ENCODE measurements at places on chromosomes 3 and 15.

DNA sequence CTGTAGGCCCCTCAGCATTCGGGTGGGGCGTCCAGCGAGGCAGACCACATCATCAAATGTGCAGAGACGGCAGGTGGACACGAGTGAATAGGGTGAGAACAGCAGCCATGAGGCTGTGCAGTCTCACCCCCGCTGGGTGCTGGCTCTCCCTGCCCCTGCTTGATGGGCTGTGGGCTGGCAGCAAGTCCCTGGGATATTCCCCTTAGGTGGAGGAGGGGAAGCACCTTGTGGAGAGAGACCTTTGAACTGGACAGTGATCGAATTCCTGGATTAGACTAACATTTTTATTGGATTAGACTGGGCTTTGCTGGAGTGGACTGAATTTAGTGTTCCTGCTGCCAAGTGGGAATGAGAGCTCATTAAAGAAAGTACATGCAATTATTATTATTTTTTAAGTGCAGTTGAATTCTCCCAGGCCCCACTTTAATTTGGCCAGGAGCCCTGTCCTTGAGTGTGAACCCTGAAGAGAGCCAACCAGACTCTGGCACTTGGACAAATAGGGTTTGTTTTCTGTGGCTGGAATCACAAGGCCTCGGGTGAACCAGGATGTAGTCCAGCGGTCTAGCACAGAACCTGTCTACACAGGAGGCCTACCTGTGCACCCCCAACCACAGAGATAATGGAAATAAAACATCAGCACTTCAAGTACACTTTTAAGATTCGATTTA is 193.1 kb downstream of the ABHD5 start:
- DNase-seq = no peak

DNA sequence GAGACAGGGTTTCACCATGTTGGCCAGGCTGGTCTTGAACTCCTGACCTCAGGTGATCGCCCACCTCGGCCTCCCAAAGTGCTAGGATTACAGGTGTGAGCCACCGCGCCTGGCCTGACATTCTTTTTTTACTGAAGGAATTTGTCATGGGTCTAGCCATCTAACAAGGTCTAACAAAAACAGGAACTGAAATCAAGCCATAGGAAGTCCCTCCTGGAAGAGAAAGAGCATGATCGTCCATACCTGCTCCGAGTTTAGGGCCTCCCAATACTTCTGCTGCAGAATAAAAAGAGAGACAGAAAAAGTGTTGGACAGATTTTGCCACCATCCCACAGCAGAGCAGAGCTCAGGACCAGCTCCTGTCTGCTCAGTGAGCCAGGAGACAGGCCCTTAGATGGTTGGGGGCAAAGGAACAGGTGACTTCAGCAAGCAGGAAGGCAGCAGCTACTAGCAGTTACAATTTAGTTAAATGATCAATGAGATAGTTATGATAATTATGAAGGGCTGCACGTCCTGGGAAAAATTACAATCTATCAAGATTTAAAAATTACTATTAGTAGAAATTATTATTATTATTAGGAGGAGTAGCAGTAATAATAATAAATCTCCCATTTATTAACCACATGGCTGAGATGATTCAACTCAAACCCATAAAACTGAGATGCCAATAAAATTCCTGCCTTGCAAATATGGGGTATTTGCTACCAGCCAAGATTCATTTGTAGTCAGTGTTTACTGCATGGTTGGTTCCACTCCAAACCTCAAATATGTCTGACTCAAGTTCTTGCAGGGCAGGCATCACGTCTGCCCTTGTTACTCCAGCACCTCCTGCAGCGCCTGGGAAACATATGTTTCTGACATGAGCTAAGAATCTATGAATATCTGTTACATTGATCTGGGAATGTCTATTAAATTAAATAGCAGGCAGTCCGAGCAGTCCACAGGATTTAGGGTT is 40.1 kb downstream of the TMEM44 start:
- DNase-seq = no peak

GRCh38 chr3:40187945-40188344 is 121.6 kb upstream of the EIF1B start:
- no peak for DNase-seq

GRCh38 chr3:46982546-46982945 is 3.1 kb downstream of the NBEAL2 start:
- DNase-seq = no peak

DNA sequence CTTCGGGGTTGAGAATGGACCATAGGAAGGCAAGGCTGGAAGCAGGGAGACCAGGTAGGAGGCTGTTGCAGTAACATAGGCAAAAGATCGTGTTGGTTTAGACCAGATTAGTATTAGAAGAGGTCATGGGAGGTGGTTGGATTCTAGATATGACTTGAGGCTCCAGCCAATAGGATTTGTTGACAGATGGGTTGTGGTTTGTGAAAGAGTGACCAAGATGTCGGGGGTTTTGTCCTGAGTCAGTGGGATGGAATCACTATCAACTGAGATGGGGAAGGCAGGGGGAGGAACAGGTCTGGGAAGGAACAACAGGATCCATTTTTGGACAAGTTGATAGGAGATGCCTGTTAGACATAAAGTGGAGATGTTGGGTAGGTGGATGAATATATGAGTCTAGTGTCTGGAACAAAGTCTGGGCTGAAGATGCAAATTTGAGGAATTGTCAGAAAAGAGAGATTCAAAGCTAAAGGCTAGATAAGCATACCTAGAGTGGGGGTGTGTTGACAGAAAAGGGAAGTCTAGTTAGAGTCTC is 95.5 kb upstream of the NPHP3 start:
- no peak for DNase-seq

GRCh38 chr3:19539518-19540392 is 391.4 kb downstream of the KCNH8 start:
- DNase-seq = no peak

DNA sequence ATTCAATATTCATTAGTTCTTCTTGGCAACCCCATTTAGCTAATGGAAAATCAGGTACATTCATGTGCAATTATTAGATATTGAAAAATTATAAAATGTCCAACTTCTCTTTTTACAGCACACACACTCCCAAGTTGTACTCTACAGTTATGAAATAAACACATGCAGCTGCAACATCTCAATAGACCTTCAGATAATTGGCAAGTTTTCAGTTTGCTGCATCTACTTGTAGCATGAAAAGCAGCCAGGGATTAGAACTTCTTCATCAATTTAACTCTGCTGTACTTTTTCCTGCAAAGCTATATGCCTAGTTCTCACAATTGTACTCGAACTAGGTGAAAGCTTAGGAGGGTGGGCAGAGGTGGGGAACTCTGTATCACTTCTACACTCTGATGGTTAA is 46.6 kb upstream of the FHIT start:
- no peak for DNase-seq

DNA sequence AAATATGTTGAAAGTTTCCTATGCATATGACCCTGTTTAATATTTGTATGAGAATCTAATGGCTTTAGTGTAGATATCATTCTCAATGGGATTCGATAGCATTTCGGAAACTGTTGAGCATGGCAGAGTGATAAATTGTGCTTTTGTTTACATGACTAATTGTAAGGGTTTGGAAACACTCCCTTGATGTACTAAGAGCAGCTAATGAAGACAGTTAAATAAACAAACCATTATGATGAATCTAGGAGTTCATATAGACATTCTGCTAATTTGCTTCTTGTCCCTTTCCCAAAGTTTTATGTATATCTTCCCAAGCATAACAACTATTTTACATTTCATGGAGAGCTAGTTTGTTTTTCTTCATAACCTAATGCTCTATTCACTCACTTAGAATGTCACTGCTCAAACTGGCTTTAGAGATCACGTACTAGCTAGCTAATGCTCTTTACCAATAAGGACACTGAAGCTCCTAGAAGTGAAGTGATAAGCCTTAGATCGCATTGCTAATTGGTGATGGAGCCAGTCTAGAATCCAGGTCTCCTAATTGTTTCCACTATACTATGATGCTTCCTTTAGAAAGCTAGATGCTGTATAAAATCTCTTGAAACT is 140.8 kb downstream of the TP63 start:
- DNase-seq = no peak

- DNase-seq = no peak
These were observed 100.1 kb upstream of the GBE1 start for GRCh38 chr3:81861593-81861992.

DNA sequence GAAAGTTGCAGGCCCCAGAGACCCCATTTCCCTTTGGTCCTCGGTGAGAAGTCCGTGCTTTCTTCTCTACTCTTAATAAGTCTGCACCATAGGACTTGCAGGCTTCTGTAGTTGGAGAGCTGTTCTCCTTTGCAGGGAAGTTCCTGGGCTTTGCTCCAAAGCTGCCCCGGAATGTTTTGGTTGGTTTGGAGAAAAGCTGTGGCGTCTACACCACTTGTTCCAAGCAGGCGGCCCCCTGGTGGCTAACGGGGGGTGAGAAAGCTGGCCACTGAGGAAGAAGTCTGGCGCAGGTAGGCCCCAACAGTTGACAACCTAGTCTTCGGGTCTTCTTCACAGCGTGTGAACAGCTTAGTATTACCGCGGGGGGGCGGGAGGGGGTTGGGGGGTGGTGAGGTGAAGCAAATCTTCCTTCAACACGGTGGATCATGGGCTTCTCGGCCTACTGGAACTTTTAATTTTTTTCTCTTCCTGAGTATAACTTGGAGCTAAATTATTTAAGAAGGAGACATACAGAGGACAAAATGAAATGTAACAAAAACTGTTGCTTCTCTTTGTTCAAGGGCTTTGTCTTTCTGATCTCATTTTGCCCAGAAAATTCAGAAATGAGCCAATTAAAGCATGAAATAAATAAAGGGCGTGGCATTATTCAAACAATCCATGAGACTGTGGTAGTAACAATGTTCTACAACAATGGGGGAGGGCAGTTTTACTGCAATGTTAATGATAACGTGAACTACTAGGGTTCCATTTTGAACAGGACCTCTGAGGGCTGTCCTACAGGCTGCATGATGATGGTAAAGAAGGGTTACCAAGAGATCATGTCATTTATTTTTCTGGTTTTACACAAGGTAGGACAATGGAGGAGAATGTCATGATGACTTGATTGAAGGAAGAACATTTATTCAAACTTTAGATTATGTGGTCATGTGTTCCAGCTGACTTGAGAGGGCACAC is 2.2 kb upstream of the THRB start:
- peak; percentile 88 for DNase-seq

GRCh38 chr15:90941038-90941437 is 6.0 kb downstream of the UNC45A start:
- no peak for DNase-seq

- DNase-seq = no peak
These were observed 7.9 kb upstream of the OR4F6 start for GRCh38 chr15:101795455-101795854.

GRCh38 chr15:32707436-32707835 is 10.4 kb upstream of the GREM1 start:
- DNase-seq = no peak

DNA sequence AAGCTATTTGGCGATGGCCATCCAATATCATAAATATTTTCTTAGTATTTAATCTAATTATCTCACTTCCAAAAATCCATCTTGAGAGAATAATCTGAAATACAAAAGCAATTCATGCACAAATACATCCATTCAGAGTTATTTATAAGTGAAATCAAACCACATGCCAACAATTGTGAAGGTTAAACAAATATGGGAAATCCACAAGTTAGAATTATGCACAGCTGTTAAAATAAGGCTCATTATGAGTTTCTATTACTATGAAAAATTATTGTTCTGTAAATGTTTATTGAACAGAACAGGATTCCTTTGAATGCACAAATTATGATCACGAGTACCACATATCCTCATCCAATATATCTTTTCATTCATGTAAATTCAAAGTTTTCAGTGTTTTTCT is 267.7 kb downstream of the PLOD2 start:
- DNase-seq = no peak
